ENCODE measurements at places on chromosomes 3 and 15.

DNA sequence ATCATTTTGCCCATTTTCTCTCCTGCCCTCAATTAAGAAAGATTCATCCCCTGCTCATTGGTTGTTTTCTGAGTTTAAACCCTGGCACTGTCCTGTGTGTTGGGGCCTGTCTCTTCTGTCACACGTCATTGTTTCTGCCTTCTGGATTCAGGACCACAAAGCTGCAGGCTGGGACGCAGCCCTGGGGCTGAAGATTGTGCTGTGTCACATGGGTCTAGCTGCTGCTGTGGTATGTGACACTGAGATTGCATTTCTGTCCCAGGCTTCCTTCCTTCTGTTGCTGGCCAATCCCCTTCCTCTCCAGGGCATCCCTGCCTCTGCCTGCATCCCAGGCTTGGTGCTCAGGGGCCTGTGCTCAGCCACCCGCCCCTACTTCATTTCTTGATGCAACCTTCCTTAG, 28.9 kb downstream of the INSYN1 start:
- DNase-seq: no peak

DNA sequence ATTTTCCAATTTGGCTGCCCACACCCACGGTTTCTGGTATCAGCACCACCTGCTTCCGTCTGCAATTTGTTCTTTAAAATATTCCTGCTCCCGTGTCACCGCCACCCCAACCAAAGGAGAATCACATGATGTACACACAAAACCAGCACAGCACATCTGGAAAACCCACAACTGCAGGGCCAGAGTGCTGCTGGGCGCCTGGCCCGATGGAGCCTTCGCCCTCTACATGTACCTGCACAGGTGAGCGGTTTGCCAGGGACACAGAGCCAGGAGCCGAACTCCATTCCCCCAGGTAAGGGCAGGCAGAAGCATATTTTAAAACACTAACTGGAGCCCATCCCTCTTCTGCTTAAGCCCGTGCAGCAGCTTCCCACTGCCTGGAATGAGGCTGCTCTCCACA, 75.6 kb downstream of the ADAMTS17 start:
- no peak for DNase-seq

GRCh38 chr15:96293441-96293840, 37.1 kb upstream of the NR2F2 start:
- no peak for DNase-seq

DNA sequence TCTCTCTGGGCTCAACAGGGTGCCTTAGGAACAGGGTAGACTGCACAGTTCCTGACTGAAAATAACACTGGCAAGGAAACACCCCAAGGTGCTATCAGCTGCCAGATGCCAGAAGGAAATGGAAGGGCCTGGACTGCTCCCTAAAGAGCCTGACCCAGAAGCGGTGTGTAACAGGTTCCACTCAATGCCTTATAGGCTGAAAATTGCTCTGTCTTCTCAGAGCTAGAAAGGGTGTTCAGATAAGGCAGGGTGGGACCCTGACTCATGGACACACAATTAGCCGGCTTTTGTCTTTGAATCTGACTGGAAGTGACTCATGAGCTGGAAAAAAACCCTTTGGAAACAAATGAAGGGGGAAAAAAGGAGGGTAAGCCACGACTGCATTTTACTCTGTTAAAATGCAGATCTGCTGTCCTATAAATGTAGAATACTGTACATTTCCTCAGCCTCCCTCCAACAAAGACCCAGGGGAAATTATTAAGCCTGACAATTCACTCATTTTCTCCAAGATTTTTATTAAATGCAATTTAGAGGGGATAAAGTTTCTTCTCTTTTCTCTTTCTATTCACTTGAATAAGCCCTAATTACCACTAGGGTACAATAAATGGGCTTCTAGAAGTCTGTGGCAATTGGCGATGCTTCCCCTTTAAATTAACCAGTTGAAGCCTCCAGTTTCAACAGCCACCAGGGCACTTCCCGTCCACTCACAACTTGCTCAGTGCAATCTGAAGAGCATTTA, 160.2 kb upstream of the TBL1XR1 start:
- peak; percentile 24 for DNase-seq

GRCh38 chr15:34214135-34214534, 4.2 kb upstream of the KATNBL1 start:
- no peak for DNase-seq

DNA sequence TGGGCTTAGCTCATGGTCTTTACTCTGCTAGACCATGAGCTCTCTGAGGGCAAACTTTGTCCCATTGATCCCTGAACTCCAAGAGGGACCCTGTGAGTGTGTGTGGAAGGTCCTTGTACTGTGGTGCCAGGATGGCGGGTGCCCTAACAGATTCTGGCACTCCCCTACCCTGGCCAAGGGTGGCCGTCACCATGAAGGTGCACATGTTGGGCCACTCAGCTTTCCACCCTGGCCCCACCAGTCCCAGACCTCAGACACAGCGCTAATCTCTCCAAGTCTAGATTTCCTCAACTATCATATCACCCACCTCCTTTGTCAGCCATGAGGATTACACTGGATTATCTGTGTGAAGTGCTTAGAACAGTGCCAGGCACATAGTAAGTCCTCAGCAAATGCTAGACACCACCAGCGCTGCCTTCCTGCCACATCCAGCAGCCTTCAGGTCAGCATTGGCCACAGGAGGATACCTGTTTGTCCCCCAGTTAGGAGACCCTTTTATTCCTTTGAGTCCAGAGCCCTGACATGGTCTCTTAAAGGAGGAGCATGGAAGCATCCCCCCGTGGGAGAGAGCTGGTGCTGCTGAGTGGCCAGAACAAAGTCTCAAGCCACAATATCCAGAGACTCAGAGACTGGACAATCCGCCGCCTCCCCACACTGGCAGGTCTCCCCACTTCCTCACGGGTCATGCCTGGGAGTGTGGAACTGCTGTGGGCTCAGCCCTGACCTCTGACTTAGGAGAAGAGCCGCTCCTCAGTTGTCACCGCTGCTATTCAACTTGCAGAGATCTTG, 44.5 kb upstream of the SLCO2A1 start:
- no peak for DNase-seq

DNA sequence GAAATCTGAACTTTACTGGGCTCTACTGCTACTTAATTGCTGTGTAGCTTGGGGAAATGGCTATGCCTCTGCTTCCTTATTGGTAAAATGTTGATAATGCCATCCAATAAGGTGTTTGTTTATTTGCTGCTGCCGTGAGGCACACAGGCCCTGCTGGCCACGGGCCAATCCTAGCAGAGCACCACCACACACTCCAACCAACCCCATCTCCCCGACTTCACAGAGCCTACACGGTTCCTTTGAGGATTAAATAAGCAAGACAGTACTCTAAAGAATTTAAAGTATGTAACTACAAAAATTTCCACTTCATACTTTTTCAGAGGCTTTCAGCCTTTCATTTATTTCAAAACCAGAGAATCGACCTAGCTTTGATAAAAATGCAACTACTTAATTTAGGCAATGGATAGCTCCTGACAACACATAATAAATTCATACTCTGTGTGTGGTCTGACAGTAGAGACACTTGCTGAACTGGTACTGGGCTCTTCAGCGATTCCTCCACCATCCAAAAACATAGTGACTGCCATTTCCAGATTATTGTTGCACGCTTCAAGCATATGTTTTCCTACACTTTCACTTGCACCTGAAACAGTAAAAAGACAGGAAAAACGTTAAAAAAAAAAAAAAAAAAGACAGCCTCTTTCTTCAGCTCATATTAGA, 25.3 kb downstream of the UBXN7 start:
- no peak for DNase-seq

GRCh38 chr15:75211436-75212199, 9.9 kb downstream of the C15orf39 start:
- DNase-seq: no peak

DNA sequence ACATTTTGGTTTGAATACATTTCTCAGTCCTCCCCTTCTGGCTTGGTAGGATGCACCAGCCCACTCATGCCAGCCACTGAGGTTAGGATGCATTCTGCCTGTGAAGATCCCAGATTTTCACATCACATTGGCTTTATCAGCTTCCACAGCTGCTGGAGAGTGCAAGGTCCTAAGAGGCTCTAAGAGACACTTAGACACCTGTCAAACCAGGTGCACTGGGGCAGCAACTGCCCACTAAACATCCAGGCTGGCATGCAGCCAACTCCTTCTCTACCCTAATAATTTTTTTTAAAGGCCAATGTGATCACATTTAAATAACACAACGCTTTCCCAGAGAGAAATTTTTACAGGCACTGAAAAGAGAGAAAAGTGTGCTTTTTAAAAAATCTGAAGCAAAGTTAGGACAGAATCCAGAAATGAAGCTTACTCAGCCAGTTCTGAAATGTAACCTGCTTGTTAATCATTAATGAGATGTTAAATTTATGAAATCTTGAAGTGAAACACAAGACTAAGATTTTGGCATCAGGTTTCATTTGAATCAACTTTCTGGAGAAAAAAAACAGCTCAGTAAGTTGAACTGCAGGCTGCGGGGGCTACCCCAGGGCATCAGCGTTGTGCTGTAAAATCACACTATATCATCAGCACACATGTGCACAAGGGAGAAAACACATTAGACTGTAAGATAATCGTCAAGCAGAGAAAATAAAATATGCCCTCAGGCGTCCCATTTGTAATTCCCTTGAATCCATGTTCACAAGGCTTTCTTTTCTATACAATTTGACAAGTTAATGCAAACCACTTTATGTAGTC, 312.9 kb downstream of the ZBBX start:
- no peak for DNase-seq

DNA sequence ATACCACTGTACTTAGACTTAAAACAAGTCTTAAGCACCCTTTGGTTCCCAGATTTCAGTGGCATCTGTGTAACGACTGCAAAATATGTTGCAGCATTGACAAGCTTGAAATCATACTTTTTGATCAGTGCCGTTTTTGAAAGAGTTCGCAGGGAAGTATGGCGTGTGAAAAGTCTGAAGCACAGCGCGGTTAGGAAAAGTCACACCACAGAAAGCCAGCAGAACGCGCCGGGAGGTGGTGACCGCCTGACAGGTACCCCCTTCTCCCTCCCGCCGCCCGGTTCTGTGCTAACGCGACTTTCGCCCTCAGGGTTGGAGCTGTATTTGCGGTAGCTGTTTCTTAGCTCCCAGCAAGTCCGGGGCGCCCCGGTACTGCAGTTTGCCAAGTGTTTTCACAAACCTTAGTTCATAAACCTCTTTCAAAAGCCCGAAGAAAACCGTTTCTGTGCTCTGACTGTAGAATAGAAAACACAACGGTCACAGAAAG, 481 bp upstream of the CRYBG3 start:
- DNase-seq: no peak
